ENCODE measurements at places on chromosomes 13 and 19.

- no peak for DNase-seq
Measured at GRCh38 chr13:57138988-57139387, 1.7 kb upstream of the PRR20A start.

DNA sequence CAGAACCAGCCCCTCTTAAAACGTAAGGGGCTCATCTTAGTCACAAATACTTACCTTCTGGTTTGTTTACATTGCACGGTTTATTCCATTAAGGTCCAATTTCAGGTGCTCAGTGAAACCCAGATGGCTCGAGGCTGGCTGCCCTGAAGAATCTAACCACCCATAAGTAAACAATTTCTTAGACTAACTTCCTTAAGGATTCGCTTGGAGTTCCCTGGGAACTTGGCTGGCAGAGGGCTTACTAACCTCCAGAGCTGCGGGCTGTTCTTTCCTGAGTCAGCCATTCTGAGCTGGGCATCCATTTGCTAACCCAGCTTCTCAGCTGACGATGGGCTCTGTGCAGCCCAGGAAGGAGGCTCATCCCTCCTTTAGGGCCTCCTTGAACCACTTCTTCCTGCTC is 262.1 kb downstream of the FGF9 start:
- DNase-seq = no peak

- DNase-seq = no peak
Measured at GRCh38 chr13:95503662-95504061, 48.9 kb upstream of the CLDN10 start.

DNA sequence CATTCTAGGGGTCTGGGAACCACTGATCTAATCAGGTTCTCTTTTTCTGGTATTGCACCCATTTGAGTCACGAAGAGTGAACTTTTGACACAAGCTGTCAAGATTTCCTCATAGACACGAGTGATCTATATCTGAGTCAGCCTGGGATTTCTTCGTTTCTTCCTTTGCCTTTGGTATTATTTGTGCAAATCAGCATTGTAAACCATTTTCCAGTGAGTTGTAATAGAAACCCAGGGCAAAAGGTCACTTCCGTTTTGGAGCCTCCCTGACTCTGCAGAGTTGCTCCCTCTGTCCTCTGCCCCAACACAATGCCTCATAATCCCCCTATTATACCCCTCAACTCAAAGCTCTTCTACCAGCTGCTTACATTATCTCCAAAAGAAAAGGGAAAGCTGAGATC is 615.1 kb downstream of the EFNB2 start:
- no peak for DNase-seq

GRCh38 chr19:16536130-16536529 is 6.1 kb downstream of the CHERP start:
- no peak for DNase-seq

- no peak for DNase-seq
Measured at GRCh38 chr13:97849305-97849704, 104.2 kb upstream of the IPO5 start.

DNA sequence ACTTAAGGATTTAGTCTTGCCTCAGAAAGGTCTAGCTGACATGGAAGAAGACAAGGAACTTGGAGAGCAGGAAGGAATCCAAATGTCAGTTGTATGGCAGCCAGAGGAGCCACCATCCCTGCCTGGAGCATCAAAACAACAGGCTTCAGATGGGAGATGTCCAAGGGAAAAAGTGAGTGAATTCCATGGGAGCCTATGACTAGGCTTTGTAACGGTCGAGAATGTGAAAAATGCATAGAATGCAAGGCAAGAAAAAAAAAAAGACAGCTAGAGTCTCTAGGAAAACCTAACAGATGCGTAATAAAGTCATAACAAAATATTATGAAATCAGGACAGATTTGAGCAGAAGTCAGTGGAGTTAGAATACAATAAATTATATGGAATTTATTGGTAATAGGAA is 183.7 kb upstream of the LSM14A start:
- DNase-seq = no peak

- DNase-seq = peak; percentile 25
Measured at GRCh38 chr13:113959198-113959597, 14.7 kb downstream of the C13orf46 start.

DNA sequence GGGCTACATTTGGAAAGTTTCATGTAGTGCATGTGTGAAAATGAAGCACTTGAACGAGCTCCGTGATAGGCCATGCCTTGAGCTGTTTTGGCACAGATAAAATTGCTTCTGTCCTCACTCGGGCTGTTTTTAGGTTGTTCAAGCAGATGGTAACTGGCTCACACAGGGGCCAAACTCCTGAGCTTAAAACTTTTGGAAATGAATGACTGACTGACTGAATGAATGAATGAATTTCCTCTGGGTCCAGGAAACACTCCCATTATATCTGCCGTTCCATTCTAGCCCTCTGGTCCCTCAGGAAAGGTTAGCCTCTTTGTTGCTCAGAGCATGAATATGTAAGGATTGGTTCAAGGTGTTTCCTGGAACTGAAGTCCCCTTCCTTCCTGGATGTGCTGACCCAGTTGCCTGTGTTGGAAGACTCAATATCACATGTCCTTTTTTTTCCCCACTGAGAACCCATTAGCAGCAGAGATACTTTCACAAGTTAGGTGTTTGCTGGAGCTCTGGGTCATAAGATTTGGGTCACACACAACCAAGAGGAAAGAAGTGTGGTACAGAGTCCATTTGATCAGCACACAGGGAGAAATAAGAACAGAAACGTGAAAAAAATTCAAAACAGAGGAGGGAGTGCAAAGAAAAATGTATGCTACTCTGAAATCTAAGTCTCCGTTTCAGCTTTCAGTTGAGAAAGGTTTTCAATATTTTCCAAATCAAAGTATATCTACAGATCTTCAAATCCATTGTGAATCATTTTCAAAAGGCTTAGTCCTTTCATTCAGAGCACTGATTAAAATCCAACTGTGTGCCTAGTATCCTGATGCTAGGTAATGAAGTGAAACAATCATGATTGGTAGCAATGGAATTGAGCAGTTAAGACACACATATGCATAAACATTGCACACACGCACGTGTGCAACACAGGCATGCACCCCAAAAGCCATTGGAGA is 18.9 kb downstream of the MBNL2 start:
- no peak for DNase-seq

DNA sequence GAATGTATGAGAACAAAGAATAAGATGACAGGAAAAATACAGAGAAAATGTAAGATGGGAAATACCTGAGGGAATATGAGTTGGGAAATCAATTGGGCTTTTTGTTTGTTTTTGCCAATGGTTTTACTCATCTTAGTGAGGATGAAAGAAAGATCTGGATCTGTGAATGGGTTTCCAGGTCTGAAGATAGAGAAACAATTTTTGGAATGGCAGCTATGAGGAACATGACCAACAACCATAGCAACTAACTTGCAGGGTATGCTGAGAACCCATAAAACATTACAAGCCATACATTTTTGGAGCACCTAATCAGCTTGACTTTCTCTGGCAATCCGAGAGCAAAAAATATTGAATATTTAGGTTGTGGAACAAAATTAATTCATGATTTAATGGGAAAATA is 290.0 kb downstream of the KCTD12 start:
- DNase-seq = no peak

DNA sequence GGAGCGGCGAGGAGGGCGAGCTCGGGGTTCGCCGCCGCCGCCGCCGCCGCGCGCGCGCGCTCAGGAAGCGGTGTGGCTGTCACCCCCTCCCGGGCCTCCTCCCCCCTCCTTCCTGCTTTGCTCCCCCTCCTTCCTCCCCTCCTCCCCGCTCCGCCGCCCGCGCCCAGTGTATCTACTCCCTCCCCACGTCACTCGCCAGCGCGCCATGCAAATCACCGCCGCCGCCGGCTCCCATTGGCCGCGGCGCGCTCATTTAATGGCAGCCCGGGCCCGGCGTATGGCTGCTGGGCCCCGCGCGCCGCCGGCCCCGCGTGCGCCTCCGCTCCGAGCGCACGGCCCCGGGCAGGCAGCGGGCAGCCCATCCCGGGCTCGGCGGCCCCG is 335 bp upstream of the SOX1 start:
- peak; percentile 68 for DNase-seq

GRCh38 chr19:5587661-5588060 is 19.9 kb upstream of the TINCR start:
- DNase-seq = no peak

GRCh38 chr13:112203614-112204013 is 136.7 kb downstream of the SOX1 start:
- DNase-seq = no peak

GRCh38 chr13:92255526-92255925 is 857.1 kb downstream of the GPC5 start:
- DNase-seq = no peak

DNA sequence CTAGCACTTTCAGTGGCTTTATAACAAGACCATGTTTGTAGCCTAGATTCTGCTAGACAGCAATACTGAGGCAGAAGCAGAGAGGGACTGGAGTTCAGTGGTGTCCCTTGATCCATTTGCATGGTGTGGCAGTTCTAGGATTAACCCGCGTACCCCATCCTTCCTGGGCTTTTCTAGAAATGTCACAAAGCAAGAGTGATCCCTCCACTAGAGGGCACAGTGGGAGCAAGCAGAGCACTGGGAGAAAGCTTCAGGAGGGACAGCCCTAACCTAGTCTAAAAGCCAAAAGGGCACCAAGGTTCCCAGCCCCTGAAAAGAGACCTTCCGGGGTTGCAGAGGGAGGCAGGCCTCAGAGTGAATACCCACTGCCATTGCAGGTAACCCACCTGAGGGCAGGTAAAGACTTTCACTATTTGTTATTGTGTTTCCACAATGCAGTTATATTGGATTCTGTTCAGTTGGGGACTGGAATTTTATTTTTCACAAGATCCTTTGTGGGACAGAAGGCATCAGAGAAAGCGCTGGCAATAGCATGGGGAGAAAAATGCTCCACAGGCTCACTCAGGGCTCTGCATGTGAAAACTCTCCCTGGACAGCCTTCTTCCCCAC is 170.6 kb downstream of the FLT1 start:
- DNase-seq = peak; percentile 65

DNA sequence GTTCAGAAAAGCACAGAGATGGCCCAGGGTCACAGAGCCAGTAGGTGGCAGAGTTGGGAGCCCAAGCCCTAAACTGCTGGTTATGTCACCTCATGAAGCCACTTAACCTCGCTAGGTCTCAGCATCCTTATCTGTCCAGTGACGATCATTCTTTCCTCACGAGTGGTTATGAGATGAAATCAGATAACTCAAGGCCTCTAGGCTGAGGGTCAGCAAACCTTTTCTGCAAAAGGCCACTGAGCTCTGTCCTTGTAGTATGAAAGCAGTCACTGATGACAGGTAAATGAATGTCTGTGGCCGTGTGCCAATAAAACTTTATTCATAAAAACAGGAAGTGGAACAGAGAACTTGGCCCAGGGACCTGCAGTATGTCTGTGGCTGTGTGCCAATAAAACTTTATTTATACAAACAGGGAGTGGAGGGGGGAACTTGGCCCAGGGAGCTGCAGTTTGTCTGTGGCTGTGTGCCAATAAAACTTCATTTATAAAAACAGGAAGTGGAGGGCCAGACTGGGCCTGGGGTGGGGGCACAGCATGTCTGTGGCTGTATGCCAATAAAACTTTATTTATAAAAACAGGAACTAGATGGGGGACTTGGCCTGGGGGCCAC is 71.2 kb downstream of the GNG7 start:
- no peak for DNase-seq

DNA sequence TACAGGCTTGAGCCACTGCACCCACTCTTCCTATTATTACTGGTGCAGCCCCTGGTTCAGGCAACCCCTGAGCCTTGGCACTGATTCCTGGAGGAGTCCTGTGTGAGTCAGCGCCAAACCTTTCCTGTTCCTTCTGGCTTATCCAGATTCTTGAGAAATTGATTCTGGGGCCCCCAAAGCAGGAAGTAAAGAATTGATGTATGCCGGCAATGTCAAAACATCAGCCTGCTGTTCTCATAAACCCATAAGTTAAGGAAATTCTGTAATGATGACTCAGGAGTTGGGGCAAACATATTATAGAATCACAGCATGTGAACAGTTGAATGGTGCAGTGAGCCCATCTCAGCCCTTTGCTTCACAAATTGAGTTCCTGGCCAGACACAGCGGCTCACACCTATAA is 1.4 kb upstream of the OR7G3 start:
- DNase-seq = no peak

- DNase-seq = no peak
Measured at GRCh38 chr13:27797228-27797624, 4.9 kb downstream of the GSX1 start.

DNA sequence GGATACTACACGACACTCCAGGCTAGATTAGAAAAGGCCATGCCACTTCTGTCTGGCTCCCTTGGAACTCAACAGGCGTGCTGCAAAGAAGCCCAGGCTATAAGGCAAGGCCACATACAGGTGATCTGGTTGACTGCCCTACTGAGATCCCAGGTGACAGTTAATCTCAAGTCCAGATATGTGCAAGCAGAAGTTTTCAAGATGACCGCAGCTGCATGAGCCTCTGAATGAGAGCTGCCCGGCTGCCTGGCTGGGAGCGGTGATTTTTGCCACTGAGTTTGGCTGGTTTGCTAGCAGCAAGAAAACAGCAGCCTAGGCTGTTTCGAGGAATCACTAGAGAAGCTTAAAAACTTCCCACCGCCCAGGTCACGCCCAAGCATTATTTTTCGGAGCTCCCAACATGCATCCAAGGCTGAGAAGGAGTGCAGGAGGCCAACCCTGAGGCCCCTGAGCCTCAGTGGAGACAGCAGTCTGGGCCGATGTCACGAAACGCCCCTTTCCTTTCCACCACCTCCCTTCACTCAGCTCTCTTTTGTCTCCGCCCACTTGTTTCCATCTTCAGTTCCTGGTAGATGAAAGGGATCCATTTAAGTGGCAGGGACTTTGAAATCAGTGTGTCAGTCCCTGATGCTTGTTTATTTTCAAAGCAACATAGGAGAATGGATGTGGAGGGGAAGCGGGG is 14.0 kb upstream of the URI1 start:
- no peak for DNase-seq

DNA sequence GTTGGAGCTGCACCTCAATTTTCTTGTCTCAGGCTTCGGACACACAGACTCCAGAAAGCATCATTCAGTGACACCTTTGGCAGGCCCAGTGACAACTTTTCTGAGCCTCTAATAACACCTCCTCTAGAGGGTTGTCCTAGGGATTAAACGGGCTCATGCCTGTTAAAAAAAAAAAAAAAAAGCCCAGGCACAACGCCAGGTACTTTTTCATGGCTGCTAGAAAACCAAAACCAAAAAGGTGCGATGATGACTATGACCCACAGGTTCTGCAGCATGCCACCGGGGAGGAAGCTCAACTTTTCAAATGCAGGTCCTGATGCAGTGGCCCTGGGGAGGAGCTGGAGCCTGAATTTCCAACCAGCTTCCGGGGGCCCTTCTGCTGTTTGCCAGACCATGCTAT is 184.2 kb downstream of the ABCC4 start:
- no peak for DNase-seq

Data from activated CD4-positive, alpha-beta memory T cell treated with anti-CD3 and anti-CD28 coated beads for 36 hours (primary cell).